ENCODE measurements at places on chromosomes 7 and 10.

DNA sequence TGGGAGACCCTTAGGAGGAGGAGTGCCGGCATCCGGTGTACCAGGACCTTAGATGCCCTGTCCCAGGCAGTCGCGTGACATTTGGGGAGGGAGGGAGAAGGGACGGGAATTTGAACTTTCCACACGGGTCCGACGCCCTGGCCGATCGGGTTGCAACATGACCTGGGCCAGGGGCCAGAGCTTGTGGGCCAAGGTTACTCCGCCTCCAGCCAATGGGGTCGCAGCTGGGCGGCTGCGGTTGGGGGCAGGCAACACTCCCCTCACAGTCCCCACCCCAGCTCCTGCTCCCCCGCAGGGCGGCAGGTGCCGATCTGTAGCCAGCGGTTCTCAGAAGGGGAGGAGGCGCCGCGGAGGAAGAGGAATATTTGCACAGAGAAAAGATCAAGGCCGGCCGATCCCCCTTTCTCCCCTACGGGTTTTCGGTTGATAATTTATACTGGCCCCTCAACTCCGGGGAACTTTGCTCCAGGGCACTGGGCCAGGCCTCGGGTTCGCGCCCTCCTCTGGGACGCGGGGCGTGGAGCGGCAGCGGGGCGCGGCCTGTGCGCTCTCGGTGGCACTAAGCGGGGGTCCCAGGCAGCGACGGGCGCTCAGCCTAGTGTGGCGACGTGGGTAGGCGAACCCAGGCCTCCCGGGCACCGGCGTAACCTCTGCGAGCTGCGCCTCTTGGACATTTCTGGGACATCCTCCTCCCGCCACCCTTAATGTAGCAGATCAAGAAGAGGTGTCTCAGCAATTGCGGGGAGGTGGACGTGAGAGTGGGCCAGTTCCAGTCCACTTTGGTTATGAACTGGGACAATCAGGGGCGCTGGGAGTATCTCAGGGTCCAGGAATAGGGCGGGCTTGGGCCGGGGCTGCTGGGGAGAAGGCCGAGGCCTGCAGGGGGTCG is 1.2 kb downstream of the MLXIPL start:
- no peak for DNase-seq

DNA sequence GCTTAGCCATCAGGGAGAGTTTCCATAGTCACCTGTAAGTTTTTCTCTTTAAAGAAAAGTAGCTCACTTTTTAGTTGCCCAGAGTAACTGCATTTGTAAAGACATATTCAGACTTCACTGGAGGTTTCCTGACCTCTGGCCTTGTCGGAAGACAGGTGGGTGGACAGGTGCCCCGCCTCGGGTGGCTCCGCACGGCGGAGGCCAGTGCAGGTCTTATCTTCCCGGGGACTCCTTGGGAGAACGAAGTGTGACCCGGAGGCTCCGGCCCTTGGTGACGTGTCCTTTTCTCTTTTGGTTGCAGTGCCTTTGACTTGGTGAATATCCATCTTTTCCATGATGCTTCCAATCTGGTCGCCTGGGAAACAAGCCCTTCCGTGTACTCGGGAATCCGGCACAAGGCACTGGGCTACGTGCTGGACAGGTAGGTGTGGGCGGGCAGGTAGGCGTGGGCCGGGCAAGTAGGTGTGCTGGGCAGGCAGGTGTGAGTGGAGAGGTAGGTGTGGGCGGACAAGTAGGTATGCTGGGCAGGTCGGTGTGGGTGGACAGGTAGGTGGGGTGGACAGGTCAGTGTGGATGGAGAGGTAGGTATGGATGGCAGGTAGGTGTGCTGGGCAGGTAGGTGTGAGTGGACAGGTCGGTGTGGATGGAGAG is 75.8 kb downstream of the NKX6-2 start:
- no peak for DNase-seq

DNA sequence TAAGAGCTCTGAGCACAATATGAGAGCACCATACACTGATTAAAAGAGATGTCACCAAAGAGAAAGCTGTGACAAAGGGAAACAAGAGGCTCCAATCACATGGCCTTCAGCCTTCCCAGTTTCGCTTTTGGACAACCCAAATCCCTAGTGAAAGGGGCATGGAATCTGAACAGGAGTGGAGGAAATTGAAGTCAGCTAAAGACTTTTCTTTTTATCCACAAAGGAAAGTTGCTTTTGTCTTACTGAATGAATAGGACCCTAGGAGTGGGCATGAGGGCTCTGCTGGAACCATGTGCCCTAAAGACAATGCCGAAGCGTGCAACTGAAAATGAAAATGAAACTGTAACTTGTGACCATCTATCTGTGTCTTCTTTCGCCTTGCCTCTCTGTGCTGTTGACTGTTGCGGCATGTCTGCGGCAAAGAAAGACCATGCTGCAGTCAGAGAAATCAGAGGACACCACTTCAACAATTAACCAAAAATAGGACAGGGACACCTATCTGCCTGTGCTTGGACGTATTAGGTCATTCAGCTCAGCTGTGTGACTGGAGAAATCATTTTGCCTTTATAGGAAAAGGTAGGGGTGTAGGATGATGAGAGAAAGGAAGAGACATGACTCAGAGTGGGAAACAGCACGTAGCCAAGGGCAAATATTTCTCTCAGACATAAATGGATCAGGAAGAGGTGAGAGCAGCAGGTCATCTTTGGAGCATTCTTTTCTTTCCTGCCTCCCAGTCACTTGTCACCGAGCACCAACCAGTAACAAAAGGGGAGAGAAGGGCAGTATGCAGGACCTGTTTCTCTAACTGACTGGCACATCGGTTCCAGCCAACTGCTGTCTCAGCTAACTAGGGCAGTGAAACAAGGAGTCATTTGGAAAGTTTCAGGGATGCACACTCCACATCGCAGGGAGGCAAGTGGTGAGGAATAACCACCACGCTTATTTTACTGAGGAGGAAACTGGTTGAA is 12.3 kb downstream of the CAV2 start:
- no peak for DNase-seq

- DNase-seq = no peak
Observed at GRCh38 chr10:43360086-43360485, 11.3 kb upstream of the FXYD4 start.

- no peak for DNase-seq
Observed at GRCh38 chr7:98930921-98931320, 52.6 kb downstream of the TRRAP start.

DNA sequence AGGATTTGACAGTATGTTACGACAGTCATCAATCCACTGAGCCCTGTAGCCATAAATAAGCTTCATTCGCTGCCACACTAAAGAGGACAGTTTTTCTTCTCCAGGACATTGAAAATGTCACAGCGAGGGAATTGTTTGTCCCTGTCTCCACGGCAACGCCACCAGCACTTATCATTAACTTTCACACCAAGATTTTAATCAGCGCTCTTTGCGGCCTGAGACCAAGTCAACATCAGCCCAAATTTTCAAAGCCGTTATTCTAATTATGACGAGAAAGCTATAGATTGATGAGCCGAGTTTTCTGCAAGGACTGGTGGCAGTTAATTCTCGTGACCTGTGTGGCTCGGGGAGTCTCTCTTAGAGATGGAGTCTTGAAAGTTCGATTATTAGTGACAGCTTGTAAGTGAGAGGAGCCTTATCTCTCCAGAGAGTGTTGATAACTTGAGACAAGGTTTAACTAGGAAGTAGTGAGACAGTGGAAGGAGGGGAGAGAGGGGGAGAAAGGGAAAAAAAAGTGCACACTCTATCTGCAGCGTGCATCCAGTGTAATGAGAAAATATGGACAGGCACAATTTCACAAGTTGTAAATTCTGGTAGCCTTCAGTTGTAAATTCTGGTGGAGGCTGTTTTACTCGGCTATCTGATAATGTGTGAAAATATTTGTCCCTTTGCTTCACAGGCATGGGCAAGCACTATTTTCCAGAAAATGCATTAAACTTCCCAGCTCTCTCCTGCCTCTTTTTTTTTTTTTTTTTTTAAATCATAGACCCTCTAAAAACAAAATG is 473.3 kb downstream of the LRMDA start:
- no peak for DNase-seq

DNA sequence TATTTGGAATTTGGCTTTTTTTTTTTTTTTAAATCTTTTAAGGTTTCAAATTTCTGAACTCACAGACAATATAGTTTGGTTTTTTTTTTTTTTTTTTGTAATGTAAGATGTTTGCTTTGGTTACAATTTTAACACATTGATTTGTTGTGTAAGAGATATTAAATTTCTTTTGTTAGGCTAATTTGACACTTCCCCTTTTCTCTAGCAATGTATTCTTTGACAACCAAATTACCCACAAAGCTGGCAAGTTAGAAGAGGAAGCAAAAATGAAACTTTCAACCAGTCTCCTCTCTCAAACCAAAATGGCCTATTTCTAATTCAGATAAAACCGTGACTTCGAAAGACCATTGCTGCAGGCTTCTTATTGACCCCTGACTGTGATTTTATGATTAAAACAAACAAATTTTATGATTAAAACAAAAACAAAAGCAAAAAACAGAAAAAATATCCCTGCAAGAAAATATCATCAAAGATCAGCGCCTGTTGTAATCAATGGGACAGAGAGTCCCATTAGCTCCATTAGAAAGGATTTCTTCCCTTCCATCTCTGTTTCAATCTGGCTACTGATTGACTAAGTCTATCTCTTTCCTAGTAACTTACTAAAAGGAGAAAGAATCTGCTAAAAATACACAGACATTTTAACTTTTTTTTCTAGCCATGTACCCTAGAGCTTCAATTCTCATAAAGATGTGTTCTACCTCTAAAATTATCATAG is 489.2 kb downstream of the MDFIC start:
- no peak for DNase-seq

DNA sequence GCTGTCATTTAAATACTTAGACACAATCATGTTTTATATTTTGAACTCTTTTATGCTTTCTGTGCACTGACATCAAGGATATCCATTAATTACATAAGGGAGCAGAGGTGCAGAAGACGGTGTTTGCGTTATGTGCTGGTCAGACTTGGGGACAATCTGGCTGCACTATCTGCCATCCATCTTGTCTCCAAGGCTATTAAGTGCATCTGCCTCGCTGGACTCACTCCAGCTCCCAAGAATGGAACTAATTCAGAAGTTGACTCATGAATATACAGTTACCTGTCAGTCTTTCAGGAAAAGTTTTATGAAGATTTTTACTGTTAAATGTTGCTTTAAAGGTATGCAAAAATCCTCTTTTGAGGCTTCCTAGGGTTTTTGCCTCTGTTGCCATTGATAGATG is 391.0 kb downstream of the SUGCT start:
- DNase-seq = no peak

- no peak for DNase-seq
Observed at GRCh38 chr10:63819753-63820329, 298.6 kb downstream of the REEP3 start.

- no peak for DNase-seq
Observed at GRCh38 chr7:128097211-128097731, 66.0 kb upstream of the LRRC4 start.

DNA sequence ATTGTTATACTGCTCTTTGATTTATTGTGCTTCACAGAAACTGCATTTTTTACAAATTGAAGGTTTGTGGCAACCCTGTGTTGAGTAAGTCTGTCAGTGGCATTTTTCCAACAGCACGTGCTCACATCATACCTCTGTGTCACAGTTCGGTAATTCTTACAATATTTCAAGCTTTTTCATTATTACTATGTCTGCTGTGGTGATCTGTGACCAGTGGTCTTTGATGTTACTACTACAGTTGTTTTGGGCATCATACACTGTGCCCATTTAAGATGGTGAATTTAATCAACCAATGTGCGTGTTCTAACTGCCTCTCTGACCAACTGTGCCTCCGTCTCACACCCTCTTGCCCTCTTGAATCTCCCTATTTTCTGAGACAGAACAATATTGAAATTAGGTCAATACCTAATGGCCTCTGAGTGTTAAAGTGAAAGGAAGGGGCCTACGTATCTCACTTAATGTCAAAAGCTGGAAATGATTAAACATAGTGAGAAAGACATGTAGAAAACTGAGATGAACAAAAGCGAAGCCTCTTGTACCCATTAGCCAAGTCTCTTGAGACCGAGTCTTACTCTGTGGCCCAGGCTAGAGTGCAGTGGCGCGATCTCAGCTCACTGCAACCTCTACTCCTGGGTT is 20.2 kb upstream of the ASL start:
- DNase-seq = no peak

GRCh38 chr10:16652154-16652553 is 130.5 kb upstream of the C1QL3 start:
- no peak for DNase-seq

DNA sequence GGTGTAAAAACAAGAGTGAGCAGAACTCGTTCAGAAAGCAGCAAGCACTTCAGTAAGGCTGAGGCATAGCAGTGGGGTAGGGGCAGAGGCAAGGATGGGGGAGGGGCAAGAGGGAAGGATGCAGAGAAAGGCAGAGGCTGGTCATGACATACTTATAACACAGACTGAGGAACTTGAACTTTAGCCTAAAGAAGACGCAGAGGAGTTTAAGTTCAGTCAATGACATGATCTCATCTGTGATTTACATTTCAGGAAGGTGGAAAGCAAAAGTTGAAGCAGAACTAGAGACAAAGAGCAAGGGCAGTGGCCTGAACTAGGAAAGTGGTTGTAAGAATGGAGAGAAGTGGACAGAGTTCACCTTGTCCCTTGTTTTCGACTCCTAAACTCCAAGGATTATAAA is 15.8 kb downstream of the MACC1 start:
- DNase-seq = no peak

DNA sequence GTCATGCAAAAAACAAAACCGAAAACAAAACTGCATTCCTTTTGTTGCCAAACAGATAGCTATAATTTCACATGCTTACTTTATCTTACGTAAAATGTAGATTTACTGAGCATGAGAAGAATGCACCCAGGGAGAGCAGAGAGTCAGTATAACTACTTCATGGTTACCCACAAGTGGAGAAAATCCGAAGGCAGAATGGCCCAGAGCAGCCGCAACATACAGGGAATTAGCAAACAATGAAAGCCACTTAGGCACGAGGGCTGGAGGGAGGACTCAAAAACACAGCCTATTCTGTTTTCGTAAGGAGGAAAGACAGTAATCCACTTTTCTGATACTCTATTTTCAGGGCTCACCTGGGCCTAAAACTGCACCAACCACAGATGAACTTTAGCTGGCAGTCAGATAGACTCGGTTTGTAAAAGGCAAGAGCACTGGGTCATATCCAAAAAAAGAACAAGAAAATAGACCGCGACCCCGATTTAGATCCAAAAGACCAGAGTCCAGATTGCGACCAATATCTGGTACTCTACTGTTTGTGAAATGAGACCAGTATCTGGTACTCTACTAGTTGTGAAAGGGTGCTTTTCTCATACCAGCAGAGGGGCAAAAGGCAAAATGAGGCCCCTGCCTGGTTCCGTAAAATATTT is 1.3 kb downstream of the ITPRIP start:
- DNase-seq = no peak

DNA sequence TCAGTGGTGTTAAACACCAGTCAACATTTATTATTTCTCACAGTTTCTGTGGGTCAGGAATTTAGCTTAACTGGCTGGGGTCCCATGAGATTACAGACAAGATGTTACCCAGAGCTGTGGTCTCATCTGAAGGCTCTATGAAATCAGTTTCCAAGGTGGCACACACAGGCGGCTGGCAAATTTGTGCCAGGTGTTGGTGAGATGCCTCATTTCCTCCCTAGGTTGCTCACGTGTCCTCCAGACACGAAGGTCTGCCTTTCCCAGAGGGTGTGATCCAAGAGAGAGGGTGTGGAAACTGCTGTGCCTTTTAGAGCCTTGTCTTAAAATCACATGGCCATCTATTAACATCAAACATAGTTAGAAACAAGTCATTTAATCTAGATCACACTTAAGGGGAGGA is 209.0 kb downstream of the JCAD start:
- no peak for DNase-seq

All from activated CD4-positive, CD25-positive, alpha-beta regulatory T cell treated with anti-CD3 and anti-CD28 coated beads, Interleukin-2, amount 50 U/mL, for 16 hours (primary cell).